ENCODE measurements at places on chromosomes 1 and 21.

DNA sequence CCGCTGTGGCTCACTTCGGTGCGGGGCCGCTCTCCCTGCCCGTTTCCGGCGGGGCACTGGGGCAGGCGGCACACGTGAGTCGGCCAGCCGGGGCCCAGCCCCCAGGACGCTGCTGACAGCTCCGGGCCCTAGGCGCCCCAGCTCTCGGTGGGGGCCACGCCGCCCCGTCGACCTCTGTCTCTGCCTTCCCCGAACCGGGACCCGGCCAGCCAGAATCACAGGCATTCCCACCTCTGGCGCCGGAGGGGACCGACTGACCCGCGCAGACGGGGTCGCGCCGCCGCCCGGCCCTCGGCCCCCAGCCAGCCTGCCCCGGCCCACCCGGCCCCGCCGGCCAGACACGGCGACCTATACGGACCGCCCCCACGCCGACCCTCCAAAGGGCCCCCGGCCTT is 755 bp downstream of the SCMH1 start:
- peak; percentile 57 for DNase-seq

GRCh38 chr1:167681451-167682098 is 40.2 kb upstream of the MPZL1 start:
- no peak for DNase-seq

DNA sequence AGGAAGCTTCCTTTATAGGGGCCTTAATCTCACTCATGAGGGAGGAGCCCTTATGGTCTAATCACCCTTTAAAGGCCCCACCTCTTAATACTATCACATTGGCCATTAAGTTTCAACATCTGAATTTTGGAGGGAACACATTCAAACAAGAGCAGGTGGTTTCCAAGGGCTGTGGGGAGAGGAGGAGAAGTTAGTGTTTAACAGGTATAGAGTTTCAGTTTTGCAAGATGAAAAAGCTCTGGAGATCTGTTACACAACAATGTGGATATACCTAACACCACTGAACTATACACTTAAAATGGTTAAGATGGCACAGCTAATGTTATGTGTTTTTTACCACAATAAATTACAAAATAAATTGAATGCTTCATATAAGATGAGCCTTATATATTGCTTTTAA is 113.4 kb upstream of the DNAH14 start:
- DNase-seq, result no peak

DNA sequence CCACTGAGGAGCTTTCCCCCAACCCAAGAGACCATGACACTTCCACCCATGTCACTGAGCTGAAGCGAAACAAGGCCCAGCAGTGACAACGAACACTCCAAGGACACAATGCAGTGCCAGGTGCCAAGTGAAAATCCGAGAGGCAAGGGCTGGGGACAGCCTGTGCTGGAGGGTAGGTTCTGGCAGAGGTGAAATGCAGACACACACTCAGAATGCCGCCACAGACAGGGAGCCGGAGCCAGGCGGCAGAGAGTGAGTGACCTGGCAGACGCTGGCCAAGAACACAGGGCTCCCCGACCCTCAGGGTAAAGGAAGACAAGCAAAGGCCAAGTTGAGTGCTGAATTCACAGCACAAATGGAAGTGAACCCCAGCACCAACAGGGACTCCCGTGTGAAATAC is 78.9 kb downstream of the CD46 start:
- DNase-seq, result no peak

DNA sequence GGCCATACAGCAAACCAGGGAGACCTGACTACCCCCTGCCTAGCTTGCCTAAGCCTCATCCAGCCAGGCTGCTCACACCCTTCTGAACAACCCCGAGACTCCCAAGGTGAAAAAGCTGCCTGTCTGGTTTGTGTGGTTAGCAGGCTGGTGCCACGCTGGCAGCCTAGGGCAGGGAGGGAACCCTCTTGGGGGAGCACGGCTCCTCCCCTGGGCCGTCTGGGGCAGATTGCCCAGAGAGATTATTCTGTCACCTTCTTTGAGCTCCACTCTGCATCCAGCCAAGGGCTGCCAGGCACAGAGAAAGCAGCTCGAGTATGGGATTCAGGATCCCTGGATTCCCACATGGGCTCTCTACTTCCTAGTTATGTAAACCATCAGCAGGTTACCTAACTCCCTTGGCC is 27.5 kb upstream of the TCEA3 start:
- peak; percentile 22 for DNase-seq

DNA sequence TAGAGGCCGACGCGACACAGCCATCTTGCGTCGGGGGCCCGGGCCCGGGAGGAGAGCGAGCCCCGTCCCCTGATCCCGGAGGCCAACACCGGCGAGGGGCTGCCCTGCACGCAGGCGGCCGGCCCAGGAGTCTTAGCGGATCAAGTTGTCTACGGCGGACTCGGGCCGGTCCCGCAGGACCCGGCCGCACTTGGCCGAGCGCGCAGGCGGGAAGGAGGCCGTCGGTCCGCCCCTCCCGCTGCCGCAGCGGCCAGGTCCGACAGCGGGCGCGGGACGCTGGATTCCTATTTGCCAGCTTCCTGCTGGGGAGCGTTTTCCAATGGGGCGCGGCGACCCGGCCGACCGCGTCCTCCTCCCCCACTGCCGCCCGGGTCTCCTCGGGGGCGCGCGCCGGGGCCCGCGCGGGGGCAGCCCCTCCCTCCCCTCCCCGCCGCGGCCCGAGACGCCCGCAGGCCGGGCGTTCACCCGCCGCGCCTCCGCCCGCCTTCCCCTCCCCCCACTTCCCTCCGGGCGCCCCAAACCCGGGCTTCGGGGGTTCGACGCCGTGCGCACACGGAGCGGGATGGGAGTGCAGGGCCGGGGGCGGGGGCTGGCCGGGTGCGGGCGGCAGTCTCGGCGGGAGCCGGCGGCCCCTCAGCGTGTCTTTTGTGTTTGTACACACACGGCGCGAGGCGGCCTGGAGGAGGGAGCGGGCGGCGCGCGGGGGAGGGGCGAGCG is 517 bp upstream of the H3-3A start:
- peak; percentile 84 for DNase-seq

- no peak for DNase-seq
These were observed 89.5 kb downstream of the OLFM3 start for GRCh38 chr1:101907264-101907663.

DNA sequence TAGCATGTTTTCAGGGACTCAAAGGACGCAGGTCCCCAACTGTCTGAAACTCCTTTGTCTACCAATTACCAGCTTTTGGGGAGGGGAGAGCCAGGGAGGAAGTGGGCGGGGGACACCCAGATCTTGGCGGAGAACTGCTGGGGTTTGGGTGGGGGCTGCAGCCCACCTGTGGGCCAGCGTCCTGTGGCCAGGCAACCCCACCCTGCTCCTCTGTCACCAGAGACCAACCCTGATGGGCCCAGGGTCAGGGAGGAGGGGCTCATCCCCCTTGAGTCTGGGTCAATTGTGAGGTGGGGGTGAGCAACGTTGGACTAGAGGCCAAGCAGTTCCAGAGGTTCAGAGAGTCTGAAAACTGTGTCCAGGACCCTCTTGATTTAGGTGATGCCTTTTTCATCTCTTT is 96.1 kb upstream of the TARDBP start:
- no peak for DNase-seq

Data from fibroblast of skin of right biceps (primary cell).